Lung (tissue), 17 donors: ENCODE measurements at places on chromosomes 7 and 10.

DNA sequence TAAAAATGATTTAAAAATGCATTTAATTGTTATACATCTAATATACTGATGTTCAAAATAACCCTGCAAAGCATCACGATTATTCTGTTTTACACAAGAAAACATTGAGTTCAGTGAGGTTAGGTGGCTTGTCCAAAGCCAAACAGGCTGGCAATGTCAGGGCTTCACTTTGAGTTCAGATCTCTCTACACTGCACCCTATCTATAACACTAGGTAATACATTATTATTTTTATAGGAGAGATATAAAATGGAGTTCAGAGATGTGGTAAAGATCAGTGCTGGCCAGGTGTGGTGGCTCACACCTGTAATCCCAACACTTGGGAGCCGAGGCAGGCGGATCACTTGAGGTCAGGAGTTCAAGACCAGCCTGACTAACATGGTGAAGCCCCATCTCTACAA is 165.9 kb upstream of the MYO3A start:
- H3K4me3 ChIP-seq: no peak overlapping the region
- no peaks in the 10 kb centered on the region for H3K36me3 ChIP-seq
- peaks cover 7% of the 10 kb centered on the region for H3K27me3 ChIP-seq
- H3K4me1 ChIP-seq: no peaks in the 10 kb centered on the region

DNA sequence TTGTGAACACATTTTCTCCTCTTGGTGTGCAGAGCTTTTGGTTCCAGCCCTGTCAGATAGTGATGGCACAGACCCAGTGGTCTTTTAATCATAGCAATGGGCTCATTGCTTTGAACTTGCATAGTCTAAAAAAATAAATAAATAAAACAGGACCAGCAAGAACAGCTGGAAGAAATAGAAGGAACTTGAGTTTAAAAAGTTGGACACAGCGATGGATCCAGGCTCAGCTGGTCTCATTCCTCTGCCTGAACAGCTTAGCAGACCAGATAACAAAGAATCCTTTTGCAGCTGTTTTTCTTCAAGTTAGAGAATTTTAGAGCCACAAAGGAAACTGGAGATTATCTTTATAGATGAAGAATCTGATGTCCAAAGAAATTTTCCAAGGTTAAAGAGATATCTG is 1005.6 kb downstream of the LRMDA start:
- H3K27me3 ChIP-seq: no peaks in the 10 kb centered on the region
- no peaks in the 10 kb centered on the region for H3K36me3 ChIP-seq
- no peak overlapping the region for H3K4me3 ChIP-seq
- H3K27ac ChIP-seq: peak overlapping the region; percentile 72
- H3K4me1 ChIP-seq: no peaks in the 10 kb centered on the region

DNA sequence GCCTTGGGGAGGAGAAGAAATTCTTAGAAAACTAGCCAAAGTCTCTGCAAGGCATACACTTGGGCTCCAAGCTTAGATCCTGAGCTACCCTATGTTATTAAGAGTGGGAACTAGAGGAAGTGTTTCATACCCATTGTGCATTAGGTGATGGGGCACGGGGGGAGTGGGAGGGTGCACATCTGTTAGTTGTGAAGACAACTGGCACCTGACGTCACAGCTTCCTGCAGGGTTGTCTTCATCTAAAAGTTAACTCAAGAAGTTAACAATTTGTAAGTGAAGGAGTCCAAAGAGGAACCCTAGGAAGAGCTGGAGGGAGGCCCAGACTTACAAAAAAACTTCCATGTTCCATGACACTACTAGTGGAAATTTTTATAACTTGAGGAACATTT is 158.1 kb downstream of the ADRA2A start:
- no peaks in the 10 kb centered on the region for H3K27me3 ChIP-seq
- no peaks in the 10 kb centered on the region for H3K36me3 ChIP-seq
- no peak overlapping the region for H3K4me3 ChIP-seq

- H3K27me3 ChIP-seq: no peaks in the 10 kb centered on the region
- H3K27ac ChIP-seq: no peak overlapping the region
- no peak for DNase-seq
- no peaks in the 10 kb centered on the region for H3K36me3 ChIP-seq
Measured at GRCh38 chr10:64113792-64114191, 592.6 kb downstream of the REEP3 start.

DNA sequence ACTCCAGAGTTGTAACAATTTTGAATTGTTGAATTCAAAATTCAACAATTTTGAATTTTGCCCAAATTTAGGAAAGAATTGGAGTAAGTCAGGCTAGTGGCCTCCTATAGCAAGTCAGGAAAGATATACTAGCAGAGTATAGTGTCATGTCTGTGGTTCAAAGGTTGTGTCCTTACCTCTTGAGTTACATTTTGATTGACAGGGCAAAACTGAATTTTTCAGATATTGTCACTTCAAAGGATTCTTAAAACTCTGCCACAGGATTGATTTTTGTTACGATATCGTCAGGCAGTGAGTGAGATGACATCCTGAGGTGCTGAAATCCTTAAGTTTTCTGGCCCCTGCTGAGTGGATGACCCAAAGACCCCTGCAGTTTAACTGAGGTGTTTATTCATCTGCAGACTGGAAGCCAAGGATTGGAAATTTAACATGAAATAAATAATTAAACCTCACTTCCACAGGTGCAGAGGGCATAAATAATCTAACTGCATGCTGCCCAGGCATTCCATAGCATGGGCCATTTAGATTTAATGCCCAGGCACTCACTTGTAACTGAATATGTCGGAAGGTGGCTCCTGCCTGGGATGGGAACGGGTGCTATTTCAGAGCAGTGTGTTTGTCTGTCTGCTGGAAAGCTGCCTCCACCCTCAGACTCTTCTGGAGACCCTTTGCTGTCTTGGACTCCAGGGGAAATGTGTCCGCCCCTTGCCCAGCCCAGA is 50.8 kb downstream of the RBM20 start:
- no peak for DNase-seq
- no peaks in the 10 kb centered on the region for H3K27me3 ChIP-seq
- H3K4me3 ChIP-seq: no peak overlapping the region
- peak overlapping the region; percentile 61 for H3K27ac ChIP-seq
- H3K36me3 ChIP-seq: no peaks in the 10 kb centered on the region

DNA sequence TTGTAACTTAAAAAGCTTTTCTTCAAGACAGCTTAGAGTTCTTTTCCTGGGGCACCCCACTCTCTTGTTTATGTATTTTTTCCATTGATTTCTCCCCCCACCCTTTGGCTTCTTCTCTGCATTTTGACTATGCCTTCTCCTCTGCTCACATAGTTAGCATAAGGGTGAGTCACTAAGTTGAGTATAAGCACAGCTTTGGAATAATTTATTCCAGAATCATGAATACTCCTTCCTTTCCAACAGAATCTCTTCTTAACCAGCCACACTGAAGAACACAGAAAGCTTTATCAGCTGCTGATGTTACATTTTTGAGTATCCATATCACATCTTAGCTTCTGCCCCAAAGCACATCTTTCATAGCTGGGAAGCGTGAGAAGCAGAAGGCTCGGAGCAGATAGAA is 449.5 kb upstream of the MKI67 start:
- H3K4me3 ChIP-seq: no peak overlapping the region
- no peaks in the 10 kb centered on the region for H3K36me3 ChIP-seq
- no peak for DNase-seq
- H3K4me1 ChIP-seq: no peaks in the 10 kb centered on the region
